Fibroblast of lung (primary cell): ENCODE measurements at places on chromosomes 16 and 17.

- DNase-seq = peak; percentile 87
Measured at GRCh38 chr17:42112552-42113176, at the start of gene DHX58. DHX58 (minus strand) TSS chr17:42112714; CDS start chr17:42111892, 822 bp downstream.

- DNase-seq = no peak
Measured at GRCh38 chr16:57647136-57647875, 18.9 kb downstream of the ADGRG1 start.

DNA sequence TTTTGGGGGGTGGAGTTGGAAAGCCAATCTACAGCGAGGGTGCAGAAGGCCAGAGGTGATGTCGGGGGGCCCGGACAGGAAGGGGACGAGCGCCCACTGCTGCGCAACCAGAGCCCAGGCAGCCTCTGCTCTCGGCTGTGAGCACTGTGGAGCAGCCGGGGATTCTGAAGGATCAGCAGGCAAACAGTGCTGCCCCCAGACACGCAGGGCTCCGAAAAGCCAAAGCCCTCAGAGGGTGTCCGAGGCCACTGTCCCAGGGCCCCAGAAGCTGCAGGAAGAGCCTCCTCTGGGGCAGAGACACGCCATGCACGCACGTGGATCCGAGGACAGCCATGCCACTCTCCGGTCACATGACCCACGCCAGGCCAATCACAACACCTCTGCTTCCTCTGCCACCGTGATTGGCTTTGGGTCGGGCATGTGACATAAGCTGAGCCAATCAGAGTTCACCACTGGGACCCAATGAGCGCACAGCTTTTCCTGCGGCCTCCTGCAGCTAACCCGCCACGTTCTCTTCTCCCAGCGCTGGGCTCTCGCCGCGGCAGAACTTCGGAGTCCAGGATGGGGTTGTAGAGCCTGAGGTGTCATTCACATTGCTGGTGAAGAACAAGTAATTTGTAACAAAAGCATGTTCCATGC is 40.7 kb downstream of the ACTG1 start:
- DNase-seq = peak; percentile 19

DNA sequence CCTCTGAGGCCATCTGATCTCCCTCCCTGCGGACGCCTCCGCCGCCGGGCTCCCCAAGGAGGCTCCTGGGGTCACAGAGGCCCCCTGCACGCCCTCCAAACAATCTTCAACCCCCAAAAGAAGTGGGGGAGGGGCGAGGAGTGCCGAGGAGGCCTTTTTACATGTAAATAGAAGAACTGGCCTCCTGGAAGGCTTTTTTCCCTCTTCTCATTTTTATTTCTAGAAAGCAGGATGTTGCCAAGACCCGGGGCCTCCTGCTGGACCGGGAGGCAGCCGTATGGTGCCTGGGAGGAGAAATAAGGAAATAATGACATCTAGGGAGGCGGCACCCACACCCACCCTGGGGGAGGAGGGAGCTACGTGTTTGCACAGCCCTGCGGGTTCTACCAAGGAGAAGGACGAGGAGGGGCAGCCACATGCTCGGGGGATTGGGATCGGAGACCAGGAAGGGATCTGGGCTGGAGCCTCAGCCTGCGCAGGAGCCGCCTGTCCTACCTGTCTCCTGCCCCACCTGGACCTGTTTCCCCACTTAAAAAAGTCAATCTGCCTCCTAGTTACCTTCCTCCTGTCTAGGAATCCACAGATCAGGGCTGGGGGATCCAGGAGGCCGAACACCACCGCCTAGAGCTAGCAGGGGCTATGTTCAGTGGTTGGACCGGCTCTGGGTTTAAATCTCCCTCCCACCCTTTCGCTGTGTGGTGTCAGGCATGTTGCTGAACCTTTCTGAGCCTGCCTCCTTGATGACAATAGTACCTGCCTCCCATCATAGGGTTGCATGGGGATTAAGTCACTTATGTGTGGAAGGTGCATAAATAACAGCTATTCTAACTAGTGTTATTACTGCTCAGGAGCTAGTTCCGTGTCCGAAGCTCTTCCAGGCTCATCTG is 175.7 kb upstream of the GSE1 start:
- peak; percentile 77 for DNase-seq

DNA sequence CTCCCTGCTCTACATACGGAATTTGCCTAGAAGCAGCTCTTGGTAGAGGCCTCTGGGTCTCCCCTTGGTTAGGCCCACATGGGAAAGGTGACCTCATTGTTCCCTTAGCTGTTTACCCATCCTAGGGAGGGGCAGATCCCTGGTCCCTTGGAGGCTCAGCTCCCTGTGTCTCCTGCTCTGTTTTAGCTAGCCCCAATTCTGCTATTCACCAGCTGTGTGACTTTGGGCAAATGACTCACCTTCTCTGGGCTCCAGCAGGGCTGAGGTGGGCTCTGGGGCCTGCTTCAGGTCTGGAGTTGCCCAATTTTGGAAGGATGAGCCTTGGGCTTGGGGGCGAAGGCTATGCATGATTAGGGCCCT is 3.9 kb downstream of the ABCC3 start:
- peak; percentile 71 for DNase-seq

- no peak for DNase-seq
Measured at GRCh38 chr17:27078296-27078695, 215.6 kb upstream of the WSB1 start.

GRCh38 chr17:82367724-82368524 is 3.6 kb upstream of the UTS2R start:
- no peak for DNase-seq

- DNase-seq = no peak
Measured at GRCh38 chr17:47145351-47145750, 43.7 kb downstream of the CDC27 start.

GRCh38 chr16:29962344-29962994 is 590 bp downstream of the TMEM219 start:
- peak; percentile 48 for DNase-seq

GRCh38 chr17:50684612-50685333 is 22.9 kb downstream of the ANKRD40 start:
- no peak for DNase-seq

DNA sequence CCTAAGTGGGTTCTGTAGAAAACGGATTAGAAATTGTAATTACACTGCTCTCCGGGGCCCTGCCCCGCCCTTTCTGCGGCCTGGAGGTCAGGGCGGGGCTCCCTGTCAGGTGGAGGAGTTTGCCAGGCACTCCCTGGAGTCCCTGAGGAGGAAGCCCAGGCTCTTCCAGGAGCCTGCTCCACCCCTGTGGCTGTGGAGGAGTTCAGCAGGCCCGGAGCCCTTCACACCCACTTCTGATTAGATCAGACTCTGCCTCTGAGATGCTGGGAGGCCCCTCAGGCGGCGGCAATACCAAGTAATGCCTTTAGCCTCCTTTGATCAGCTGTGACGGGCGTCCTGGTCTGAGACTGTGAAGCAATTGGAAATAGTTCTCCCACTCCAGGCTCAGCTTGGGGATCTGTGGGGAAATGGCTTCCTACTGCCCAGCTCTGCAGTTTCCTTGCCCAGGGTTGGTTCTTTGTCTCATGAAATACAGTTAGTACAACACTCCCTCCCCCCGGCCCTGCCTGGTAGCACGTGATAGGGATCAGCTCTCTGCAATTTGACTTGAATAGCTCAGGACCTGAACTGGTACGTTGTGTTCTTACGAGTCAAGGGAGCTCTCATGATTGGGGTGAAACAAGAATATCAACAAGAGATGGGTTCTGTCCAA is 22.3 kb downstream of the BAIAP2 start:
- no peak for DNase-seq

DNA sequence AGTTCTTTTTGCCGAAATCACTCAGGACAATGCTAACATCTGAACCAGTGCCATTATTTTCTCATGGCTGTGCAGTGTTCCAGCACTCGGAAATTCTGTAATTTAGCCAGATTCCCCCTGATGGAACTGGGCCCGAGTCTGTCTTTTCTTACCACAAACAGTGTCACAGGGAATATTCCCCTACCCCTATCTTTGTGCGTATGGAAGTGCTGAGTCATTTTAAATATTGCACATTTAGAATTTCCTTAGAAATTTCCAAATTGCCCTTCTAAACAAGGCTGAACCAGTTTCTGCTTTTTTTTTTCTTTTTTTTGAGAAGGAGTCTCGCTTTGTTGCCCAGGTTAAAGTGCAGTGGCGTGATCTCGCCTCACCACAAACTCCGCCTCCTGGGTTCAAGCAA is 88.0 kb upstream of the CREBBP start:
- DNase-seq = no peak

DNA sequence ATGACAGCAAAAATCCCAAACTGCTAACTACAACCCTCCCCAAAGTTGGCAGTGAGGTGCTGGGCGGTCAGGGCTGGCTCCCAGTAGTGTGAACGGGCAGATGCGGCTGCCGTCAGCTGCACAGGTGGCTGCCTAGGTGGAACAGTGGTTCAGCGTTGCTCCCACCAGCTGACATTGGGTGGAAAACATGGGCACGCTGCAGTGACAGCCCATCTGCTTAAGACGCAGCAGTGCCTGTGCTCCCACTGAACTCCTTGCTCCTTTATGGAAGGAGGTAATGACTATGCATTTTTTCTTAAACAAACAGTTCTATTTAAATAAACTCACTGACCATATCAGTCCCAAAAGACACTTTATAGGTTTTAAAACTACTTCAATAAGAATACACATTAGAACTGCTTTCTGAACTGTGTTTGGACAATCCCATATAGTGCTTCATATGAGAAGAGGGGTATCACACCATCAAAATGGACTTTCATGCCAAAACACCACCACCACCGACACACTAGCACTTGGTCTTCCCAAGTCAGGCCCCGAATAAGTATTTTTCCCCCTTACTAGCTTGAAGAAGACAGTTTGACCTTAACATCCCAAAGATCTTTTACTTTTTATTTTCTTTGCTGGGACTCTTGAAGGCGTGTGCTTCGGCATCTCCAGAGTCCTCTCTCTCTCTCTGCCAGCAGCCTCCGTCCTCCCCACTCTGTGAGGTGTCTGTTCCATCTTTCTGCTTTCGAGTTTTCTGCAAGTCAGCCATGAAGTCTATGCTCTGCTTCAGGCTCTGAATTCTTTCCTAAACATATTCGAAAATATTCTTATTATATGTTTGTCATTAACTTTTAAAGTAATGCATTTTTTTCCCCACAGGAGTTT is 34.4 kb downstream of the BRD7 start:
- no peak for DNase-seq

GRCh38 chr16:69112285-69113129 is 7.1 kb downstream of the HAS3 start:
- peak; percentile 38 for DNase-seq

DNA sequence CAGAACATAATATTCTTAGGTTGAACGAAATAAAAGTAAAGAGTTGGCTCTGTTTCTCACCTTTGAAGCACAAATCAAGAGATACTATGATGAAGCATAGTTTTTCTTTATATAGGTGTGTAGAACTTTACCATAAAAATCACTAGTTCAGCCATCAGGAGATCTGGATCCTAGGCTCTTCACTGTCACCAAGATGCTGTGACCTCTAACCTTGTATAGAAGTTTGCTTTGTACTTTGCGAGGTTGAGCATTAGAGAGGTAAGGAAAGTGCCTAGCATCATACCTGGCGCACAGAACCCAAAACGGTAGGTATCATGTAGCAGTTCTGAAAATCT is 553 bp upstream of the CDC6 start:
- DNase-seq = no peak

- no peak for DNase-seq
Measured at GRCh38 chr17:82599674-82600661, 48.3 kb downstream of the WDR45B start.

GRCh38 chr17:38617074-38617860 is 11.5 kb upstream of the SRCIN1 start:
- no peak for DNase-seq

DNA sequence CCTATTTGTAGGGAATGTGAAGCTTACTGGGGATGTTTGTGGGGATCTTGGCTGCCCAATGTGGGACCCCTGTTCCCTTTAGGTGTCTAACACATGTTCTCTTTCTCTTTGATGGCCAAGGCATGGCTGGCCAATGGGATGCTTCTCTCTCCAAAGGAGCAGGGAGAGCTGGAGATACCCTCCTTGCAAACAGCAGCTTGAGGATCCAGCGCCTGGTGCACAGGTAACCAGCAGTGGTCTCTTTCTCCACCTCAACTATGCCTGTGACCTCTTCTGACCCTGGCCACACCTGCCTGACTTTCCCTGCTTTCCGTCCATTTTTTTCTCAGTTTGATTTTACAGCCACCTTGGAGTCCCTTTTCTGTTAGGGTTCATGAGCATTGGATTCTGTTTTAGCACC is 16.8 kb upstream of the NKD1 start:
- DNase-seq = no peak

DNA sequence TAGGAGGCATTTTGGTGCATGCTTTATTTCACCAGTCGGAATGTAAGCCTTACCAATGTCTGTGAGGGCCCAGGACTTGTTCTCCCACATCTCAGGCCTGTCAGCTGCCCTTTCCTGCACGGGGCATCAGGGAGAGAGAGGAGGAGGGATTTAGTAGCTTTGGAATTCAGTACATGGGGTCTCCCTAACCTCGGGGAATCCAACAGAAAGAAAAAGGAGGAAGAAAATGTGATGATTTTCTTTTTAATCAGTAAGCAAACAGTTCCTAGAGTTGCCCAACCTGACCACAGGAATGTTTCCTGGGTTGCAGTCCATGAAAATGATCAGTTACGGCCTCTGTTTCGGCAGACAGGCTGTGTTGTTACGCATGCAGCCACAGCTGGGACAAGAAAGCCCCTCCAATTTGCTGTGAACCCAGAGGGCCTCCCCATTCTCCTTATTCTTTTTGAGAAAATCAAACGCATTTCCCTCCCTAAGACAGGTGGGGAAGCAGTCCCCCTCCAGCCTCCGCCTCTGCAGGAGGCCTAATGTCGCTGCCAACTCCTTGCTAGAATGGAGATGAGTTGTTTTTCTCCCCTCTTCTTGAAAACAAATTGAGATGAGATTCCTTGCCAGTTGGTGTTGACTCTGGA is 53.1 kb upstream of the TANGO6 start:
- DNase-seq = peak; percentile 94

- DNase-seq = no peak
Measured at GRCh38 chr16:75379911-75380847, 53.1 kb downstream of the CFDP1 start.

GRCh38 chr16:82684256-82684655 is 57.5 kb downstream of the CDH13 start:
- DNase-seq = no peak

DNA sequence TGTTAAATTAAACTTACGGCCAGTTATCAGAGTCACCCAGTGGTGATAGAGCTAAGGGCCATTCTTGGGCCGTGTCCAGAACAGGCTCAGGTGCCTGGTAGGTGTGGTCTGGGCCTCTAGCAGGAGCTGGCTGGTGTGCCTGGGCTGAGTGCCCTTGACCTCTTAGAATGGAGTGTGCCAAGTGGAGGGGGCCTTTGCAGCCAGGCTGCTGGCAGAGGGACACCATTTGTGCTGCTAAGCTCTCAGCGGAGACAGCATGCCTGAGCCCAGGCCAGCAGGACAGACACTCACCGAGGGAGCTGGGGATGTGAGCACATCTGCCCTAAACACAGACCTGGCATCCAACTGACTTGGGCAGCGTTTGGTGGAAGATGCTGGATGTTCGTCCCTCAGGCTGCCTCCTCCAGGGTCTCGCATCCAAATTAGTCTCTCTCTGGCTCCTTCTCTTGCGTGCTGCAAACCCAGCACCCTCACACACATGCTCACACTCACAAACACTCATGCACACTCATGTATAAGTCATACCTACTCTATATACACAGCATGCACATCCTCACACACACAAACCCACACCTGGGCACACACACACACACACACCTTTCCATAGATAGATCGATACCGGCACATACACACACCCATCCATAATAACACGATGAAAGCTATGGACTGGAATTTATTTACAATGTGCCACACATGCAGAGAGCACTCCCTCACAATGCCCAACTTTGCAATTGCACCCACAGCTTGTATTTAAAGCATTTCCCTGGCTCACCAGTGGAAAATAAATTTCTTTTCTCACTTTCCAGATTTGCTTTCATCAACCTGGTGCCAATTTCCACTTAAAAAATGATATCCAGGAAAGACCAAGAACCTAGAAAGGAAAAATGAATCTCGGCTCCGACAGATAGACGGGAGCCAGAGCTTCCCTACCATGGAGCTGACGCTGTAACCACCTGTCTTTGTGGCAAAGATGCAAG is 33.6 kb upstream of the CDH5 start:
- DNase-seq = no peak
